ENCODE measurements at places on chromosomes 4 and X.

DNA sequence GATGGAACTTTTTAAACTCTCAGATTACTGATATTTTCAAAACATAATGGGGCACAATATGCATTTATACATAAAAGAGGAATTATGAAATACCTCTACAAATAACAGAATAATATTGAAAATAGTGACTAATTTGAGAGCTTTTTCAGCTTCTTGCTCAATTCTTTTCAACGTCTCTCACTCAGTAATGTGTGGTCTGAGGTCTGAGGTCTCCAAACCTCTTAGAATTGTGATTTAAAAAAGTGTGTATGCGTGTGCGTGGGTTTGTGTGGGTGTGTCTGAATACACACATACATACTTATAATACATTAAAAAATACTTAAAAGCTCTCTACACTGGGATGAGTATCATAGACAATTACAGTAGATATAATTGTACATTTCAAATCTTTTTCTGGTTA, 7.9 kb downstream of the NDNF start:
- no peak for DNase-seq

DNA sequence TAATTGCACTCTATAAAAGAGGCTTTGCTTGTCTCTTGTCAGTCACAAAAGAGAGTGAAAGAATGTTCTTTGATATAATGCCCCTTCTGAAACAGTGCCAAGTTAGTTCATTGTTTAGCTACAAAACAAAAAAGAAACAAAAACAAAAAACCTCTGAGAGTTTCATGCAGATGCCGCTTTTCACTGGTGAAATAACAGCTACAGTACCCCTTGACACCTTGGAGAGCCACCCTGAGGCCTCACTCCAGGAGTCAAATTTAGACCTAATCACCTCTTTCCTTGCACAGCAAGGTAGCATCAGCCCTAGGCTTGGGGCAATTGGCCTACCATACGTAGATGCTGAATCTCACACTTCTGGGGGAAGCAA, 185.2 kb downstream of the UNC5C start:
- no peak for DNase-seq

DNA sequence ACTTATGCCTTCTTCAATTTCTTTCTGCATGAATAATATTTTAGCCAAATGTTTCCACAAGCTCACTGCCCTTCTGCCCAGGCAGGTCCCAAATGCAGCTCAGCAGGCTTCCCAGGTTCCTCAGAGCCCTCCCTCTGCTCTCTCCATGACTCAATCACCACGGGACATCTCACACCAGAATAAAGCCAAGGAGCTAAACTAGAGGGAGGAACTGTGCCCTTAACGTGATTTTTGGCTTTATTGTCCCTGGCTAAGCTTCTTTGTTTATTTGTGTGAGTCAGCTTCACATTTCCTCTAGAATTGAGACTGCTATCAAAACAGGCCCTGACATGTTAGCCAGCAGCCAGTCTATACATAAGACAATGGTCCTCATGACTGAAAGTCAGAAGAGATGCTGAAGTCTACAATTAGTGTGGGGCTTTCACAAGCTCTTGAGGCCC, 186.4 kb upstream of the GALNT7 start:
- DNase-seq: no peak

DNA sequence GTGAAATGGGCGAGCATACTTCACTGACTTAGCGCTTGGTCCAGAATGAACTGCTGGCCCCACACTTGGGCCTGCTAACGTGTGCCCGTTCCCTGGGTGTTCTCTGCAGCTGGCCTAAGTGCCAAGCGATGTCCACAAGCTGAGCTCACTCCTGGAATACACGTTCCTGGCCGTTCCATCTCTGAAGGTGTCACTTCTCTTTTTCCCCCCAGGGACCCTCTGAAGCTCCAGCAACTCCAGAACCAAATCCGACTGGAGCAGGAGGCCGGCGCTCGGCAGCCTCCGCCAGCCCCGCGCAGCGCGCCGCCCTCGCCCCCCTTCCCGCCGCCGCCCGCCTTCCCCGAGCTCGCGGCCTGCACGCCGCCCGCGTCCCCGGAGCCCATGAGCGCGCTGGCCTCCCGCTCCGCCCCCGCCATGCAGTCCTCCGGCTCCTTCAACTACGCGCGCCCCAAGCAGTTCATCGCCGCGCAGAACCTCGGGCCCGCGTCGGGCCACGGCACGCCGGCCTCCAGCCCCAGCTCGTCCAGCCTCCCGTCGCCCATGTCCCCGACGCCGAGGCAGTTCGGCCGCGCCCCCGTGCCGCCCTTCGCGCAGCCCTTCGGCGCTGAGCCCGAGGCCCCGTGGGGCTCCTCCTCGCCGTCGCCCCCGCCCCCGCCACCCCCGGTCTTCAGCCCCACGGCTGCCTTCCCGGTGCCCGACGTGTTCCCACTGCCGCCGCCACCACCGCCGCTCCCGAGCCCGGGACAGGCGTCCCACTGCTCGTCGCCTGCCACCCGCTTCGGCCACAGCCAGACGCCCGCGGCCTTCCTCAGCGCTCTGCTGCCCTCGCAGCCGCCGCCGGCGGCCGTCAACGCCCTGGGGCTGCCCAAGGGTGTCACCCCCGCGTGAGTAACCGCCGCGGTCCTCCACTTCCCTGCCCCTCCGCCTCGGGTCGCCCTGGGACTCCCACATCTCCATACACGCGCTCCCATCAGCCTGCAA, 132.3 kb downstream of the CBR4 start:
- peak; percentile 15 for DNase-seq

DNA sequence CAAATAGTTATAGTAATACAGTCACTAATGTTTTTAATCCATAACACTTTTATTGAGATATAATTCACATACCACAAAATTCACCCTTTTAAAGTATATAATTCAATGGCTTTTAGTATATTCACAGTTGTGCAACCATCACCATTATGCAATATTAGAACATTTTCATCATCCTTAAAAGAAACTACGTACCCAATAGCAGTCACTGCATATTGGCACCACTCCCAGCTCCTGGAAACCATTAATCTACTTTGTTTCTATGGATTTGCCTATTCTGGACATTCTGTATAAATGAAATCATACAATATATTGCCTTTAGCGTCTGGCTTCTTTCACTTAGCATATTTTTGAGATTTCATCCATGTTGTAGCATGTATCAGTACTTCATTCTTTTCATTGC, 99.3 kb downstream of the AMMECR1 start:
- no peak for DNase-seq

DNA sequence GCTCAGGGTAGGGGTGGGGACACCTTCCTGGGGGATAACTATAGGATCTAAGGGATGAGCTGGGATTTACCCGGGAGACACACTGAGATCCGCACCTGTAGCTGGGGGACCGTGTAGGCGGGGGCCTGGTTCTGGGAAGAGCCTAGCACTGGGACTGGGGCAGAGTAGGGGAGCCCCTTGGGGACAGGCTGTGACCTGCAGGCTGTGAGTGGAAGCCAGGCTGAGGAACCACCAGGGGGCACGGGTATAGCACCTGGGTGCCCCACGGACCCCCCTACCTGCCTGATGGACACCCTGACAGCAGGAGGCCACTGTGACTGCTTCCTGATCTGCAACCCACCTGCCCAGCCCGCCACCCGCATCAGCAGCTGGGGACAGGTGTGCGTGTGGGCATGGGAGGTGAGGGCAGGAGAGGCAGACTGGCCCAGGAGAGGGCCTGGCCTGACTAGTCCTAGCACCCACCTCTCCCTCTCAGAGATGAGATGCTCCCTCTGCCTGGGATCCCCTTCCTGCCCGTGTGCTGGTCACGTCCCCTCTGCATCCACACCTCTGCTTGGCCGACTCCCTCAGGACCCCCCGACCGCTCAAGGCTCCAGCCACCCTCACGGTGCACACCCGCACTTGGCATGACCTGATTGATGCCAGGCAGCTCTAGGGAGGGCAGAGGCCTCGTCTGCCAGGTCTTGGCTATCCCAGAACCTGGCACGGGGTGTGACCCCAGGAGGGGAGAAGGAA, 94.2 kb upstream of the NKX1-1 start:
- no peak for DNase-seq

- no peak for DNase-seq
These were observed 24.8 kb downstream of the IQSEC2 start for GRCh38 chrX:53256446-53257041.

- DNase-seq: no peak
These were observed 180.7 kb upstream of the GK2 start for GRCh38 chr4:79588679-79589078.

DNA sequence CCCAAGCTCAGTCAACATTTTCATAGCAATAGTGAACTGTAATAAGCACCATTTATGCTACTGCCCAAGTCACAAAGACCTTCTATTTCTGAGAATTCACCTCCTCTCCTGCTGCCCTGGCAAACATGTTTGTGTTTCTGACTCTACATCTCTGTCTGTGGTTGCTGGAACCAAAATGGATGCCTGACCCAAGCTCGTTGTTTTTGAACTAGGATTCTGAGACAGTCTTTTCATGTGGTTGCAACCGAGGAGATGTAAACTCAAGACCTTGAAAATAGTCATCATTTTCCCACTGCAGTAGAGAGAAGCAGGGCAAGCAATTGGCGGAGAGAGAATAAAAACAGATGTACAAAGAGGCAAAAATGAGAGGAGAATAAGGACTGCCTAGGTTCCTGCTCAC, 160.2 kb downstream of the RAB28 start:
- DNase-seq: no peak

GRCh38 chrX:16788477-16788876, 2.2 kb downstream of the TXLNG start:
- DNase-seq: no peak

- no peak for DNase-seq
These were observed 19.3 kb downstream of the IQCM start for GRCh38 chr4:149796381-149796780.

DNA sequence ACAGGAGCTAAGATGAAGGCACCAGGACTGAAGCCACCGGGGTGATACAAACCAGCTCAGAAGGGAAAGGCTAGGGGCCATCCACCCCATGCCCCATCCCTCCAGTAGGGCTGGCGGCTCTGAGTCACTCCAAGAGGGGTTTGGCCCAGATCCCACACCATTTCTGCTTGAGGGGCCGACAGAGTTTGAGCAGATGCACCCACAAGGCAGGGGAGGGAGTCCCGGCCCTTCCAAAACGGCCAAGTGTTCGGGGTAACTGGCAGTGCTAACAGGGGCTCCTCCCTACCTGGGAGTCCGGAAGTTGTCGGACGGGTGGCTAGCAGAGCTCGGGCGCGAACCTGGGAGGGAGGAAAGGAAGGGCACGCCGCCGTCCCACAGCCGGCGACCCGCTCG, 412 bp downstream of the SLC10A3 start:
- DNase-seq: peak; percentile 7

GRCh38 chr4:44162538-44163270, 285.9 kb downstream of the KCTD8 start:
- DNase-seq: no peak

GRCh38 chrX:13752141-13752540, 17.6 kb downstream of the OFD1 start:
- DNase-seq: no peak

DNA sequence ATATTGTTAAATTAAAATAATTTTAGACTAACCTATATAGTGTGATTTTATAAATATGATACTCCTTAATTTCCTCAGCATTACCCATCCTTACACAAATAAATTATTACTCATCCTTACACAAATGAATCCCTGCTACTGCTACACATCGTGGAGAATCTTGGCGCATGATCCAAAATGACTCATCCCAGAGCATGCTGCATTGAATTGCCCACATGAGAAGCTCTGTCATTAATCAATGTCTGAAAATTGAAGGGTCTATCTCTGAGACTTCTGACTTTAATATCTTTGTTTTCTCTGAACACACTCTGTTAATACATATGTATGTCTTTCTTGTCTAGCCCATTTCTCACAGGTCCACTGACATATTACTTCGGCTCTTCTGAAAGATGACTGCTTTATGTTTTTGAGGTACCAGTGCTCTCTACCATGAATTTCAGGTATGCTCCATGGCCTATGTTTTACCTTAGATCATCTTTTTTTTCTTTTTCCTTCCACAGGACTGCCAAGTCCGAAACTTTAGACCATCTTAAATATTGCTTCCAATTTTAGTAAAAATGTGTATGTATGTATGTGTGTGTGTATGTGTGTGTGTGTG, 15.7 kb upstream of the DUSP21 start:
- no peak for DNase-seq

DNA sequence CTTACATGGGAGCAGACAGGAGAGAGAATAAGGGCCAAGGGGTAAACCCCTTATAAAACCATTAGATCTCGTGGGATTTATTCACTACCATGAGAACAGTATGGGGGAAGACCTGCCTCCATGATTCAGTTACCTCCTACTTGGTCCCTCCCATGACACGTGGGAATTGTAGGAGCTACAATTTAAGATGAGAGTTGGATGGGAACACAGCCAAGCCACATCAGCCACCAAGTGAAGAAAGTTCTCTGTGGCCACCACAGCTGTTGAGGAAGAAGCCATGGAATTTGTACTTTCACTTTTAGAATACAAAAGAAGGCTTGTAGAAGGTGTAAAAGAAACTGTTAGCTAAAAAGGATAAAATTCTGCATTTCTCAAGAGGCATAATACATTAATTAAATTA, 67.0 kb upstream of the CXorf51A start:
- DNase-seq: no peak

DNA sequence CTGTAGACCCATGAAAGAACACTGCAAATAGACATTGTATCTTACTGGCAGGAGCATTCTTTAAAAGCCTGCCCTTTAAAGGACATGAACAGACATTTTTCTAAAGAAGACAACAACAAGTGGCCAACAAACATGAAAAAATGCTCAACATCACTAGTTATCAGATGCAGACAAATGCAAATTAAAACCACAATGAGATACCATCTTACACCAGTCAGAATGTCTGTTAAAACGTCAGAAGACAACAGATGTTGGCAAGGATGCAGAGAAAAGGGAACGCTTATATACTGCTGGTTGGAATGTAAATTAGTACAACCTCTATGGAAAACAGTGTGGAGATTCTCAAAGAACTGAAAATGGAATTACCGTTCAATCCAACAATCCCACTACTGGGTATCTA, 77.2 kb downstream of the ATP10D start:
- DNase-seq: no peak

GRCh38 chrX:142036116-142036515, 132.4 kb downstream of the MAGEC1 start:
- DNase-seq: no peak

GRCh38 chr4:110733901-110734300, 111.0 kb upstream of the PITX2 start:
- DNase-seq: no peak

DNA sequence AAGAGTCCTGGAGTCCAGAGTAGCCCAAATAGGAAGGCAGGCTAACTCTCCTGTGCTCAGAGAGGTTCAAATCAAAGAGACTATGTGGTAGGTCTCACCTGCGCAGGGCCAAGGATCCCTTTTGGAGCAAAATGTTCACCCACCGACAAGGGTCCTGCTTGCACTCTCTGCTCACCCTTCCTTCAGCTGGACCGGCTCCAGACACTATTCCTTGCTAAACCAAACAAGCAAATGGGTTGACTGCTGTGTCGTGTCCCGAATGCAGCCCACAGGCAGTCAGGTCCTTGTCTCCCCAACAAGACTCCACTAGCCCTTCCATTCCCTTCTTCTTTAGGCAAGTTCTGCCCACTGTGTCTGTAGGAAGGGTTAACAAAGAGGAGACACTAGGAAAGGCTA, 760 bp downstream of the TRMT2B start:
- DNase-seq: peak; percentile 2

DNA sequence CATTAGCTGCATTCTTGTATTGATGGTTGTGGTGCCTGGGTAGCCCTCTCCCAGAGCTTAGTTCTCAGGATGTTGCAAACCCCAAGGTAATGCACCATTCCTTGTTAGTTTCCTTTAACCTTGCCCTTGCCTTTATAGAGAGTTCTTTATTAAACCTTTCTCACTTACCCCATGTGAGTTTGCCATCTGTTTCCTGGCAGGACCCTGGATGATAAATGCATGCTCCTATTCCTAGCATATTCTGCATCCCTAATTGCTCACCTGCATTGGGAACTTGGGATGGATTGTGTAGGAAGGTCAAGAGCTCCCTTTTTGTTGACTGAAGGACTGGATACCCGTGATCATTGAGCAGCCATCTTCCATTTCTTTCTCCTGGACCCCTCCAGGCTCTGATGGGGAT, 59.9 kb upstream of the AP1S2 start:
- DNase-seq: no peak
